Bone marrow (tissue), 2 donors: ENCODE measurements at places on chromosomes 2 and 18.

- DNase-seq = no peak
Observed at GRCh38 chr2:83650898-83651297, 808.2 kb downstream of the SUCLG1 start.

GRCh38 chr18:4016391-4017049 is 438.6 kb downstream of the DLGAP1 start:
- DNase-seq = no peak

DNA sequence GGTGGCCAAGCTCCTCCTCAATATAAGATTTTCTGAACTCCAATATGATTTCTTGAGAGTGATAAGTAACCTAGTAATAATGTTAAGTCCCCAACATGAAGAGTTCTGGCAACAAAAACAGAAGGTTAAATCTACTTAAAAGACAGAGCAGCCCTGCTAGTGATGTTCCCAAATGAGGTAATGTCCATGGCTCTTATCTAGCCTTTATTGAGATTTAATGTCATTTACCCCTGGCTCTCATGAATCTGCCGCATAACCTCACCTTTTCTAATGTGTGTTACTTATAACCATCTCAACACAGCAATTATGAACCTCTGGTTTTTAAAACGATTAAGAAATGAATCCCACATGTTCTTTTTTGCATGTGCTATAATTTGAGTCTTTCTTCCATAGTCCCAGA is 167.5 kb upstream of the ZFP36L2 start:
- DNase-seq = no peak

DNA sequence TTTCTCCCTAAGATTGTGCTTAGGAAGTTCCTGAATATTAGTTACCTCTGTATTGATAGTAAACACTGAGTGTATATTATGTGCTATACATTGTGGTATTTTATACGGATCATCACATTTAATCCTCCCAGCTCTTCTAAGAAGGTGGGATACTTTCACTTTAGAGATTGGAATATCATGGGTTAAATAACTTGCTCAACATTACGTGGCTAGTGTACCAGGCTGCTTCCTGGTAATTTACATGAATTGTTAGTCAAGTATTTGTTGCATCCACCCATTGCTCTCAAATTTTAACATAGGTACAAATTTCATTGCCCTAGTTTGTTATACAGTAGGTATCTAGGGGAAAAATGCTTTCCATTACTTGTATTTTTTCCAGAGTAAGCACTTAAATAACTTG is 21.4 kb downstream of the FAM98A start:
- DNase-seq = no peak

DNA sequence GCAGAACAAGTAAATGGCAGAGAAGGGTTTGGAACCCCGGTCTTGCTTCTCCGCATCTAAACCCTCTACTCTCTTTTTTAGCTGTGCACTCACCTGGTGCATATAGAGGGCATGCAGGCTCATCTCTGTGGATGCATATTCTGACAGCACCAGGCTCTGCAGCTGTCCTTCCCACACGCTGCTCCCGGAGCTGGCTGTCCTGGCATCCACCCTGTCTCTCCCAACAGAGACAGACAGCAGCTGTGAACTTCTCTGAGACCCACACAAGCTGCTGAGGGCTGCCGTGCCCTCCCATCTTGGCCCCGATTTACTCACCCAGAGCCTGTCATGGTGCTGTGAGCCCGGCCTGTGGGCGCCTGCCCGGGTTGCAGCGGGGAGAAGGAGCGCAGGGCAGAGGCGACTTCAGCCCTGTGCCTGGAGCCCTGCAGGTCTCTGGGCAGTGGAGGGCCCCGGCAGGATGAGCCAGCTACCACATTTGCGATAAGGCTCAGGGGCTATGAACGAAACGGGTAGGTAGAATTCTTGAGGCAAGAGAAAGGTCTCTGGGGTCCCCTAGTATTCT is 3.3 kb upstream of the ABCB6 start:
- no peak for DNase-seq

- no peak for DNase-seq
Observed at GRCh38 chr2:206354129-206354528, 79.7 kb downstream of the ZDBF2 start.

- DNase-seq = no peak
Observed at GRCh38 chr18:13568443-13569392, 157.6 kb downstream of the FAM210A start.

DNA sequence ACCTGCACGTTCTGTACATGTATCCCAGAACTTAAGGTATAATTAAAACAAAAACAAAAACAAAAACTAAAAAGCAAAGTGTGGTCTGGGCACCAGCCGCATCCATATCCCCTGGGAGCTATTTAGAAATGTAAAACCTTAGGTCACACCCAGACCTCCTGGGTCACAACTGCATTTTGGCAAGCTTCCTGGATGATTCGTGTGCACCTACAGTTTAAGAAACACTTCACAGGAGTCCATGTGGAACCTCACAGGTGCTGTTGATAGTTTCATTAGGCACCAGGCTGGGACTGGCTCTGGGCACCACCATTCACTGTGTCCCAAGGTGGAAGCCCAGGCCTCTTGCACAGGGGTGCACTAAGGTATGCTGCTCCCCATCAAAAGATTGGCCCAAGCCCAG is 103.6 kb upstream of the BOD1L2 start:
- no peak for DNase-seq

DNA sequence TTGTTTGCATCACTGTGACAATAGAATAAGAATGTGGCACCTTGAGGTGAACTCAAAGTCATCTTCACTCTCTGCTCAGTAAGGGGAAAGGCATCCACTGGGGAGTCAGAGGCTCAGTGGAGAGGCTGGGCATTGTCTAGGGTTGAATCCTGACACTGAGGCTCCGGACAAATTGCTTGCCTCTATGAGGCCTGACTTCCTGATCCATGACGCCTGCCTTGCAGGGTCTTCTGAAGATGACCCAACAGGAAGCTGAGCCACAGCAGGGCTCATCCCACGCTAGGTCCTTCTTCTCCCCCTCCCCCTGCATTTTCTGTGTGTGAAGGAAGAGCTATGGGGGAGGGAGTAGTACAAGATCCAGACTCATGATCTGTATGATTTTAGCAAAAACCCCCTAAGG is 265.1 kb downstream of the SH3BP4 start:
- no peak for DNase-seq

GRCh38 chr2:160405077-160405867 is 88.3 kb downstream of the RBMS1 start:
- DNase-seq = no peak

GRCh38 chr18:59273759-59274532 is 692 bp upstream of the RAX start:
- no peak for DNase-seq

DNA sequence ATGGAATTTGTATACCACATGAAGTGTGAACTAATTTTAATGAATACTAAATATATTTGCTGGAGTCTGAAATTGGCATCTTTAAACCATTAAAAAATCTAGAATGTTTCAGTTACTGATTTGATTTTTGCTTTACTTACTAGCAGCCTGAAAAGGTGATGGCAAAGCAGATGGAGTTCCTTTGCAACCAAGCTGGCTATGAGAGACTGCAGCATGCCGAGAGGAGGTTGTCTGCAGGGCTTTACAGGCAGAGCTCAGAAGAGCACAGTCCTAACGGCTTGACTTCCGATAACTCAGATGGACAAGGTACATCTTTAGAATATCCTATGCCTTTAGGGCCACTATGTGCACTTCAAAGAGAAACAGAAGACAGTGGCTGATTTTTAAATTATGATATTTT is 36.5 kb downstream of the NAB1 start:
- no peak for DNase-seq

GRCh38 chr2:127597984-127598380 is 48.0 kb upstream of the GPR17 start:
- no peak for DNase-seq

GRCh38 chr2:232300894-232301387 is 77.6 kb upstream of the ALPP start:
- no peak for DNase-seq

GRCh38 chr2:107419191-107419590 is 407.5 kb upstream of the RGPD4 start:
- no peak for DNase-seq

DNA sequence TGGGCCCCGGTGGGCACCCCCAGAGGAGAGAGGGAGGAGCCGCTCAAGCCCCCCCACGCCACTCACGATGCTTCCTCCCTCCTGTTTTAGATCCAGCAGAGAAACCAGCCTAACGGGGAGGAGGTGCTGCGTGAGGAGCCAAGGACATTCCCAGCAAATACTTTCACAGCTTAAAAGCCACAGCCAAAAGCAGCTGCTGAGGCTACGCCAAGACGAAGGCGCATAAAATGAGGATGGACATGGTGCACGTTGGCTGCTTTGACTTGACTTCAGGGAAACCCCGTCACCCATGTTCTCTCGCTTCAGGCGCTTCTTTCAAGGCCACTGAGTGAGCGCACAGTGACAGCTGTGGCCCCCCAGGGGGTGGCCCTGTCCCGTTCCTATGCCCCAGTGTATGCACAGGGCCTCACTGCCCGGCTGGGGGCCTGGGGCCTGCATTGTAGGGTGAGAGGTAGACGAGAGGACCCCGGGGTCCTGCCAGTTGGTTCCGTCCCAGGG is 72.1 kb upstream of the PXDN start:
- no peak for DNase-seq

- no peak for DNase-seq
Observed at GRCh38 chr18:28863396-28863795, 686.5 kb upstream of the CDH2 start.

GRCh38 chr18:35998967-35999366 is 26.5 kb downstream of the RMP24 start:
- DNase-seq = no peak

DNA sequence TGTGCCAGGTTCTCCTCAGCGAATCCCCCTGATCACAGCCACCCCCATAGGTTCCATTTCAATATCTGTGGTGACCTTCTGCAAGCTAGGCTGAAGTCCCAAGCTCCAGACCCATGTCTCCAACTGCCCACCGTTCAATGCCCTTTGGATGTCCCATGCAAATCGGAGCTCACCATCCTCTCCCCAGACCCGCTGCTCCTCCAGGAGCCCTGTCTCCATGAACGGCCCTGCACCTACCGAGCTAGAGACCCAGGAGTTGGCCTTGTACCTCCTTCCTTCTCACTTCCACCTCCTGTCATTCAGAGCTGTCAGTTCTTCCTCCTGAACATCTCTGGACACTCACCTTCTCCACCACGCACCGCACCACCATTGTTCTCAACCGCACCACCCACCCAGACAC is 1.0 kb upstream of the FAHD2A start:
- DNase-seq = no peak

- DNase-seq = no peak
Observed at GRCh38 chr18:34280653-34281052, 55.9 kb upstream of the NOL4 start.

- DNase-seq = no peak
Observed at GRCh38 chr18:43482136-43482535, 204.8 kb upstream of the SYT4 start.

- no peak for DNase-seq
Observed at GRCh38 chr2:158079672-158080071, 22.0 kb upstream of the UPP2 start.

DNA sequence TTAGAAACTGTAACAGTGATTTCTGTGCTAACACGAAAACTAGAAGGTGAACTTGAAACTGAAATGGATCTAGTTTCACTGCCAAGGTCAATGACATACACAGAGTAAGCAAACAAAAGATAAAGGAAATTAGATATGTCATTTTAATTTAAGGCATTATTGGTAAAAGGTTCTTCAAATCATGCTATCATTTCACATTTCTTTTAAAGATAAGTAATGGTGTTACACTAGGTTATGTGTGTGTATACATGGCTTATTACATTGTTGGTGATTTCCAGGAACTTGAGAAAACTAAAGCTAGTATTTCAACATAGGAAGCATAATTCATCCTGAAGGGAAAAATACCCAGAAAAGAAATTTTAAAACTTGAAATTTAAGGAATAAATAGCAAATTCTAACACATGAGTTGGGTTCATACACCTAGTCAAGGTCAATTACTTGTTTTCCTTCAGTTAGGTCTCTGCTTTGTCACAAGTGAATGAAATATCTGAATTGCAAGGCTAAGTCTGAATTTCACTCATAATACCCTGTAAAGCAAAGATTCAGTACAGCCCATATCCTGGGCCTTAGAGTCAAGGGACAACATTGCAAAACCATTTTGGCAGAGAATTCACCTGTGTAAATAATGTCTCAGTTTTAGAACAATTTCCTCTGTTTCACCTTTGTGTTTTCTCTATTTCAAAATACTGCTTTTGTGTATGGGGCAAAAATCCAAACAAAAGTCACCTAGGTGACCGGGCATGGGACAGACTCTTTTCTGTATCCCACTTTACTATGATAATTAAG is 141.6 kb downstream of the SRBD1 start:
- DNase-seq = no peak

DNA sequence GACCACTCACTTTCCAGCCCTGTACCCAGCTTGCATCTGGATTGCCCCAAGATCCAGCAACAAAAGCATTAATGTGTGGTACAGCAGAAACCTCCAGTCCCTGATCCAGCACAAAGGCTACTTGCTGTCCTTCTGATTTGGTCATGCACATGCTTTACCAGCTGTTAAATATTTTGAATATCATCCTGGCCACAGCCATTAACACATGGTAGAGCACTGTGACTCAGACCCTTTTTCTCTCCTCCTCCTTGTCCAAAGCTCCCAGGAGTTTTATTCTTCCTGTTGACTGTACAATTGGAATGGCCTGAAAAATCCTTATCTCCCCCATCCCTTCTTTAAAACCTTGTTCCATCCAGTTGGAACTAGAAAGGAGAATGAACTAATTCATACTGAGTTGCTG is 419.7 kb upstream of the TNP1 start:
- DNase-seq = no peak

GRCh38 chr2:13515254-13515653 is 798.5 kb downstream of the TRIB2 start:
- DNase-seq = no peak

- DNase-seq = no peak
Observed at GRCh38 chr2:182452456-182452990, 25.7 kb upstream of the PDE1A start.

DNA sequence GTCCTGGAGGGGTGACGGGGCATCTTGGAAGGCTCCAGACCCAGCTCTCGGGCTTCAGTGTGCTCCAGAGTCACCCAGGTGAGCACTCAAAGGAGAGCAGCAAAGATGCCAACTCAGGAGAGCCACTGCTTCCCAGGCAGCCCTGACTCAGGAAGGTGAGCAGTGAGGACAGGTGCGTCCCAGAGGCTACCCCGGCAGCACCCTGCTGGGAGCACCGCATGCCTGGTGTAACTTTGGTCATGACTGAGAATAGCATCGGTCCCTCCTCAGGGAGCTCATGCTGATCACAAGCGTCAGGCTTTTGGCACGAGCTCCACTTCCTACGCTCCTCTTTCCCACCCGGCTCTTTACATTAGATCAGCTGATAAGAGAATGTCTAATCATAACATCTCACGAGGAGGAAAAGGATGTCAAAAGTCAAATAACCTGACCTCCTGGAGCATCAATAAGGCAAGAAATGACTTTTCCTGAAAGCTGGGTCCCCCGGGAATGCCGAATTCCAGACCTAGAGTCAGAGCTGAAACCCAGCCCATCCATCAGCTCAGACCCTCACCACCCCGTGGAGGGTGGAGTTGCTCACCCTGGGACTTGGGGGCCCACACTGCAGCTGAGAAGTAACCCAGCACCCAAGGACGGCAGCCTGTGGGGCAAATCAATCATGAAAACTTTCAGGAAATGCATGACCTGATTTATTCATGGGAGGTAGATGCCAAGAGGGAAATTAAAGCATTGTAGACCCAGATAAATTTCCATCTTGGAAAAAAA is 248.8 kb downstream of the ACKR3 start:
- DNase-seq = no peak

GRCh38 chr2:223523551-223524001 is 78.6 kb downstream of the SCG2 start:
- no peak for DNase-seq

- DNase-seq = no peak
Observed at GRCh38 chr2:48209214-48209885, 303.1 kb upstream of the FBXO11 start.
